ENCODE measurements at places on chromosomes 5 and 9.

DNA sequence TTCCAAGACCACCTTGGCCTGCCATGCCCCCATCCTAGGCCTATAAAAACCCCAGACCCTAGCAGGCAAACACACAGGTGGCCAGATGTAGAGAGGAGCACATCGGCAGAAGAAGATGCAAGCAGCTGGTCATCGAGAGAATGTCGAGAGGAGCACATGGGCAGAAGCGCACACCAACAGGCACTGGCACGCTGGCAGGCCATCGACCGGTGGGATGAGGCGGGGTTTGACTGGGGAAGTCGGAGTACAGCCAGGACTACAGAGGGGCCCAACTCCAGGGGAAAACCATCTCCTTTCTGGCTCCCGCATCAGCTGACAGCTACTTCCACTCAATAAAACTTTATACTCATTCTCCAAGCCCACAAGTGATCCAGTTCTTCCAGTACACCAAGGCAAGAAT, 283.1 kb upstream of the RGMB start:
- no peak for DNase-seq

- no peak for DNase-seq
These were observed 9.5 kb upstream of the GLDC start for GRCh38 chr9:6655036-6655435.

GRCh38 chr5:159241946-159242552, 21.0 kb upstream of the UBLCP1 start:
- DNase-seq = no peak

GRCh38 chr5:56507351-56507930, 274.3 kb upstream of the ANKRD55 start:
- DNase-seq = no peak

DNA sequence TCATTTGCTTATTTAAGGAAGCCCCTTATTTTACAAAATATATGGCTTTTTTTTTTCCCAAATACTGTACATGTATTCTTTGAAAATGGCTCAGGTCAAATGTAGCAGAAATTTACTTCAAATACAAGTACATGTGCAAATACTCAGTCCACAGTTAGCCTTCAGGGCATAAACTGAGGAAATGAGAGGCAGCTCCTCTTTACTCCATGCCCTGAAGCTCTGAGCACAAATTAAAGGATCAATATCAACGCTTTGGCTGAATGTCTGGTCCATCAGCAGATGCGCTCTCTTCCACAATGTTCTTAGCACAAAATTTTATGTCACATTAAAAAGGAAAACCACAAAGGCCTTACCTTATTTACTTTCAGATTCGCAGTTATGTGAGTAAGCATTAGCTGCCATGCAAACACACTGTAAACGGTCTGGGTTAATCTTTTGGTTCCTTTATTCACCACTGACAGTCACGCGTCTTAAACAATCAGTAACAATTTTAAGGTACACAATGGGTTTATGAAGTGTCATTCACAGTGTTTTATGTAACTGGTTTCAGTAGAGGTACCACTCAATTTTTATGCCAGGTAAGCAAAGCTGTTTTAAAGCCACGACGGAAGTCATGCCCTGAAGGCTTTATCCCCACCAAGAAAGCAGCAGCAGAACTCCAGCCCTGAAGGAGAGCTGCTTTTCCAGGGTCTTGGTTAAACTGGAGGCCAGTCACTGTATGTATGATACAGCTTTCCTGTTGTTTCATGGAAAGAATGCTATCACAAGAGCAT, 103.4 kb downstream of the OTULIN start:
- no peak for DNase-seq

GRCh38 chr5:127555826-127556225, 38.4 kb downstream of the PRRC1 start:
- DNase-seq = no peak

DNA sequence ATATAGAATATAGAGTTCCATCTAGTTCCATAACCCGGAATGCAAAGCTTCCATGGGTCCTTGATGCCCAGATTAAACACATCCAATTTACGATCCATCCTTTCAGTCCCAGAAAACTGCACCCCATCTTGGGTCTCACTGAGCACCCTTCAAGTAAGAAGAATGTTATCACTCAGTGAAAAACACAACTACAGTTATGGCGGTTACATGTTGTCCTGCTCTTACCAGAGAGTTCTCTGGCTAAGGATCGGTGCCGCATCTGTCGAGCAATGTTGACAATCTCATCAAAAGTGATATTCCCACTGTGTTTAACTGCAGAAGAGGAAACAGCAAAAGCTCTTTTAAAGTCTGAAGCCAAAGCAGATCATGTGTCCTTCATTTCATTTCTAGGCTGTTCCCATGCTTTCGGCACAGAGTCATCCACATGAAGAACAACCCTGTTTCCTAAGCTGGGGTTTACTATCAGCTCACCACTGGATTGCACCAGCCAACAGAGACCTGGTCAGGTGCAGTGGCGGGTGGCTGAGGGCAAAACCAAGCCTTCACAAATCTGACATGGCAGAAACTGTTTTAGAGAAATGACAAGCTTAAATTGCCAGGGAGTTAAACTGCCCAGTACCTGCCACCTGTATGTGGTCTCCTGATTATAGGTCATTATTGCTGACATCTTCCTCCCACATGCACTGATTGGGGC, 2.9 kb downstream of the RPL12 start:
- DNase-seq = no peak
